ENCODE measurements at places on chromosomes 12 and 14. TPM values are rescaled to one million over a fixed set of nuclear protein-coding genes. Genes with fewer than 3 reads are reported as not detected.

Gene TBX5
- total RNA-seq, result not detected

Gene PLEK2
- total RNA-seq, result not detected

Gene HSPA2
- total RNA-seq, result 14.9 TPM

Gene AICDA
- total RNA-seq, result 0.94 TPM

Gene OVCH1
- total RNA-seq, result not detected

Gene PPFIA2
- total RNA-seq, result not detected

Gene TAMALIN
- total RNA-seq, result 139 TPM

Gene VPS29
- total RNA-seq, result 118 TPM

Gene CCDC175
- not detected for total RNA-seq

Gene MYH6
- not detected for total RNA-seq

Gene CDK2
- 32.8 TPM for total RNA-seq

Gene KRT78
- total RNA-seq, result not detected

Gene SLC5A8
- not detected for total RNA-seq

Gene PMCH
- total RNA-seq, result not detected

Gene AJUBA
- 0.83 TPM for total RNA-seq

Gene KRT2
- not detected for total RNA-seq

Gene SERPINA9
- 0.74 TPM for total RNA-seq

Gene MEG3
- total RNA-seq, result not detected

Gene TBC1D30
- total RNA-seq, result 0.29 TPM

Gene ASB2
- 1.5 TPM for total RNA-seq

Gene VWF
- total RNA-seq, result not detected

Gene TAS2R8
- not detected for total RNA-seq

Gene RERGL
- total RNA-seq, result not detected

Gene KLRC3
- total RNA-seq, result not detected

Gene CISTR
- not detected for total RNA-seq

Gene PLA2G1B
- total RNA-seq, result not detected

Gene NANOG
- not detected for total RNA-seq
